ENCODE measurements at places on chromosomes 5 and 9.

DNA sequence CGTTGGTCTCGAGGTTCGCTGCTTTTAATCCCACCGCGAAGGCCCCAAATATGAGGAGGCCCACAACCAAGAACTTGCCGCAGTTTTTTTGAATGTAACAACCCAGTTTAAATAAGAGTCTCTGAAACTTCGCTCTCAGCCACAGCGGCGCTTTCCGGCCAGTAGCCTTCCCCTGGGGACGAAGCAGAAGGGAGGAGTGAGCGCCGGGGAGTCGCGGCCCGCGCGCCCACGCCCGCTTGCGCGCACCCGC lies 10.4 kb downstream of the PTCH1 start:
- peak; percentile 32 for DNase-seq

DNA sequence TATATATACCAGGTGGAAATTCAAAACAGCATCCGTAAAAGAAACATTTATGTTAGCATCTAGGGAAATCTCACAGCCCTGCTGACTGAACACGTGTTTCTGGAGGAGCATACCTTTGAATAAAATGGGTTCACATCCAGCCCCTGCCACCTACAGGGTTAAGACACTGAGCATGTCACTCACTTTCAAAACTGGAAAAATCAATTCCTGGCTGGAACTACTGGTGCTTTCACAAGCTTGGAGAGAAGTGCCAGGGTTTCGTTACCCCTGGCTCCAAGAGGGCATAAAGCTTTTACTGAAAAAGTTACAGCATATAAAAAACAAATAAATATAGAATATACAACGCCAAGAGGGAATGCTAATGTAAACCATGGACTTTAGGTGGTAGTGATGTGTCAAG lies 48.0 kb downstream of the SERINC5 start:
- DNase-seq = no peak

DNA sequence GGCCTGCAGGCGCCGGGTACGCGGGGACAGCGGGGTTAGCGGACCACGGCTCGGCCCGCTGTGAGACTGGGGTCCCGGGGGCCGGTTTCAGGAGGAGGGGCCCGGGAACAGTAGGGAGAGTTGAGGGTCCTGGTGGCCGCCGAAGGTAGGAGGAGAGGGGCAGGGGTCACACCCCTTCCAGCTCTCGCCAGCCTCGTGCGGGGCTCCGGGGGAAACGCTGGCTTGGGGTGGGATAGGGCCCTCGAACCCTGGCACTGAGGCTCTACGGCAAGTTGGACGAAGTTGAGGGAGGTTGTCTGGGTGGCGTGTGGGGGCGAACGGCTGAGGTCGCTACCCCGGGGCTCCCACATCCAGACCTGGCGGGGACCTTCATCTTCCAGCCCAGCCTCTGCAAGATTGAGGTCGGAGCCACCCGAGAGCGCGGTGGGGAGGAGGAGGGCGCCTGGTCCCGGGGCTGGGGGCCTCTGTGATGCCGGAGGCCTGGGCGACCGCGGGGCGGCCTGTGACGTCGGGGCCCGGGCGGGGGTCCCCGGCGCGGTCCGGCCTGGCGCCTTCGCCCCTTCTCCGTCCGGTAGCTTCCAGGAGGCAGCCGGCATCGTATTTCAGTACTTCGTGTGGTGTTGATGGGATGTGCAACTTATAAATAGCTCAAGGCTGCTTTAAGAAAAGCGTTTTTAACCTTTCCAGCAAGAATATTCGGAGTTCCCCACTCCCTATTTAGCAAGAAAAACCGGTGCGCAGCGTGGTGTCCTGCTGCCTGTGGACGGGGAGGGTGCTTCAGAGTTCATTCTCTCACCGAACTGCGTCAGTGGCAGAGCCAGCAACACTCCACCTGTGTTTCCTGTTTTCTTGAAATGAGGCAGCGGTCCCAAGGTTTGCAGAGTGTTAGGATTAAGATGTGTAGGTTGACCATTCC lies 902 bp downstream of the HABP4 start:
- peak; percentile 66 for DNase-seq

- DNase-seq = peak; percentile 32
Measured at GRCh38 chr5:158812408-158812807, 287.3 kb downstream of the EBF1 start.

GRCh38 chr9:4579001-4579400 lies 83.1 kb upstream of the PLPP6 start:
- DNase-seq = no peak

DNA sequence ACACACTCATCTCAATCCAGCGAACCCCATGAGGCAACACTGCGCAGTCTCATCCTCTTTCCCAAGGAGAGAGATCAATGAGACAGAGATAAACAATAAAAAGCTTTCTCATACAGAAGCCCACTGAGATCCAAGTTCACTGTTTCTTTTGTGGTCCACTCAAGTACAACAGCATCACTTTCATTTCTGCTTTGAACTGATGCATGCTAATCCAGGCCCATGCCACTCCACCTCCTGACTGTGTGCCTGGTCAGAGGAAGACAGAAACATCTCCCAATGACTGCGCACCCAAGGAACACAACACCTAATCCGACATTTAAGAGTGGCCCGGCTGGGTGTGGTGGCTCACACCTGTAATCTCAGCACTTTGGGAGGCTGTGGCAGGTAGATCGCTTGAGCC lies 104.0 kb downstream of the SERINC5 start:
- no peak for DNase-seq

DNA sequence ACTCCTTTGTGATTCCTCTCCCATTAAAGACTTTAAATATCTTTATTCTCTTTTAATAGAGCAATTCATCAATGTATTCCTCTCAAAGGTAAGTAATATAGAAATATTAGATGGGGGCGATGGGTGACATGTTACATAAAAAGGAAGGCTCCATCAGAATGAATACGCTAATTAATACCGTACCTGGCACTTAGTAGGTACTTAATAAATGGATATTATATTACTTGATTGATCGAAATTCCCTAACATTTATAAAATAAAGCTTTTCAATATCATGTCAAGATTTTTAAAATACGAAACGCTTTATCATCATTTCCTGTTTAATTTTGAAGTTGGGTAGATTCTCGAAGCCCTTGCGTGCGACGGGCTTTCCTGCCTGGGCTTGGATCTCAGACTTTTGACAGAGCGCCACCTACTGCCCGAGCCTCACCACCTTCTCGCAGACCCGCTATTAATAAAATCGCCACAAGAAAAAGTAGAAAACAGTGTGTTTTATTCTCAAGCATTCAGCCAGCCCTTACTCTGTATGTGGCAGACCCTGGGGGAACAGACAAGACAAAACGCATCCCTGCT lies 99.4 kb downstream of the C5orf15 start:
- DNase-seq = peak; percentile 64

DNA sequence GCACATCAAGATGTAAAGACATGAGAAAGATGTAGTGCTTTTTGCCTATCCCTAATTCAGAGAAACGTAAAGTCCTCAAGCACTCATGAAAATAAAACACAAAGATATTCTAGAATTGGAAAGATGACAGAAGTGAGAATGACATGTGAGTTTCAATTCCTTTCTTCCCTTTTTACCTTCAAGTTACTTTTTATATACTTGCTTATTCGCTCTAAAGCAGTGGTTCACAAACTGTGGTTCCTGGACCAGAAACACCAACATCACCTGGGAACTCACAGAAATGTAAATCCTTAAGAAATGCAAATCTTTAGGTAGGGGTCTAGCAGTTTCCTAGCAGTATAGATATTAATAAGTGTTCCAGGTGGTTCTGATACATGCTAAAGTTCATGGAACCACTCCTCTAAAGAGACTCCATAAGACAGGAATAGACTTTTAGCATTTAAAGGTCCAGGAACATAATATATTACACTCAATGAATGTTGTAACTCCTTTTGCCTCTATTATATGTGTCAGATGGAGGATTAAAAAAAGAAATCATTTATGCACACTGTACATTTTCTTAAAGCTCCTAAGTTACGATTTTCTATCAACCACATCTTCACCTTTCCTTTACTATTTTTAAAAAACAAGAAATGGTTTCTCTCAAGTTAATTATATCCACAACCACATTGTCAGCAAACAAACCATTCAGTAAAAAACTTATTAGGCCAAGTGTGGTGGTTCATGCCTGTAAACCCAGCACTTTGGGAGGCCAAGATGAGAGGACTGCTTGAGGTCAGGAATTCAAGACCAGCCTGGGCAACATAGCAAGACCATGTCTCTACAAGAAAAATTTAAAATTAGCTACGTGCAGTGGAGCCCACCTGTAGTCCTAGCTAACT lies 39.9 kb downstream of the ERP44 start:
- no peak for DNase-seq
